ENCODE measurements at places on chromosomes 11 and 22.

DNA sequence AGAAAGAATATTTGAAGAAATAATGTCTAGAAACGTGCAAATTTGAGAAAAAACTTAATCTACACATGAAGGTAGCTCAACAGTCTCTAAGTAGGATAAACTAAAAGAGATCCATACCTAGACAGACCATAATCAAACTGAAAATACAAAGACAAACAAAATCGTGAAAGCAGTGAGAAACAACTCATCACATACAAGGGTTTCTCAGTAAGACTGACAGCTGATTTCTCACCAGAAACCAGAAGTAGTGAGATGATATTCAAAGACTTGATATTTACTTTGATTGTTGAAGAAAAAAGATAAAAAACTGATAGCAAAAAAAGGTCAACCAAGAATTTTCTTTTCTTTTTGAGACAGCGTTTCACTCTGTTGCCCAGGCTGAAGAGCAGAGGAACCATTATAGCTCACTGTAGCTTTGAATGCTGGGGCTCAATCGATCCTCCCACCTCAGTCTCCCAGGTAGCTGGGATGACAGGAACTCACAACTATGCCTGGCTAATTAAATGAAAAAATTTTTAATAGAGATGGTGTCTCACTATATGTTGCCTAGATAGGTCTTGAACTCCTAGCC lies 17.4 kb downstream of the NPAT start:
- no peak for DNase-seq

DNA sequence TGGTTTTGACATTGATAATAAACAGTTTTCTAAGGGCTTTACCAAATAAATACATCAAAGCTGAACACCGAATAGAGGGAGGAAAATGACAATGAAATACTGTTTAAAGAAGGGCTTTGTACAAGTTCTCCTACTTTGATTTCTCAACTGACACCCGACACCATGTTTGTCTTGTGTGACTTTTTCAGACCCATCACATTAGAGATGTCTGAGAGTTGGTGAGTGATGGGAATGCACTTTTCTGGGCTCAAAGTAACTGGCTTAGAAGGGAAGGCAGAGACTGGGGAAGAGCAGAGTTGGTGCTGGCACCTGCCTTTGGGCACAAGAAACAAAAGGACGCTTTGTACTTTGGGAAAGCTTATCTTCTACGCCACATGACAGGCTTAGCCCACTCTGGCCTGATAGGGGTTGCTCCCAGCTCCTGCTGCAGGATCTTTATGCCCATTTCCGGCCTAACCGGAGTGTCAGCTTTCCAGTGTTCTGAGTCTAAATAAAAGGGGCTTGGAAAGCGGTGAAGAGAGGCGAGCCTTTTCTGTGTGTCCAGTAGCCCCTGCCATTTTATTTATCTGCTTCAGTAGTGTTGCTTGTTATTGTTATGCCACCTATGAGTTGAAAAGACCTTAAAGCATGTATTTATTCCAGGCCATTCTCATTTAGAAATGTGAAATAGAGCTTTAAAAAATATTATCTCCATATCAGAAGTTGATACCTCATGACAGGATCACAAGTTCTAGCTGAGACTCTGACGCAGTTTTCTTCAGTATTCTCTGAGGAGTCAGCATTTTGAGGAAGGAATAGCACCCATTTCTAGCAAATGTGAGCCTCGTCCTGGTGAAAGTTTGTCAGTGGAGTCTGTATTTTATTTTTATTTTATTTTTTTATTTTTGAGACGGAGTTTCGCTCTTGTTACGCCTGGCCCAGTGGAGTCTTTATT lies 24.2 kb downstream of the KREMEN1 start:
- peak; percentile 37 for DNase-seq

- DNase-seq, result no peak
Measured at GRCh38 chr22:18088825-18089568, 11.2 kb downstream of the PEX26 start.

- DNase-seq, result no peak
Measured at GRCh38 chr11:79461666-79462645, 21.1 kb upstream of the TENM4 start.

DNA sequence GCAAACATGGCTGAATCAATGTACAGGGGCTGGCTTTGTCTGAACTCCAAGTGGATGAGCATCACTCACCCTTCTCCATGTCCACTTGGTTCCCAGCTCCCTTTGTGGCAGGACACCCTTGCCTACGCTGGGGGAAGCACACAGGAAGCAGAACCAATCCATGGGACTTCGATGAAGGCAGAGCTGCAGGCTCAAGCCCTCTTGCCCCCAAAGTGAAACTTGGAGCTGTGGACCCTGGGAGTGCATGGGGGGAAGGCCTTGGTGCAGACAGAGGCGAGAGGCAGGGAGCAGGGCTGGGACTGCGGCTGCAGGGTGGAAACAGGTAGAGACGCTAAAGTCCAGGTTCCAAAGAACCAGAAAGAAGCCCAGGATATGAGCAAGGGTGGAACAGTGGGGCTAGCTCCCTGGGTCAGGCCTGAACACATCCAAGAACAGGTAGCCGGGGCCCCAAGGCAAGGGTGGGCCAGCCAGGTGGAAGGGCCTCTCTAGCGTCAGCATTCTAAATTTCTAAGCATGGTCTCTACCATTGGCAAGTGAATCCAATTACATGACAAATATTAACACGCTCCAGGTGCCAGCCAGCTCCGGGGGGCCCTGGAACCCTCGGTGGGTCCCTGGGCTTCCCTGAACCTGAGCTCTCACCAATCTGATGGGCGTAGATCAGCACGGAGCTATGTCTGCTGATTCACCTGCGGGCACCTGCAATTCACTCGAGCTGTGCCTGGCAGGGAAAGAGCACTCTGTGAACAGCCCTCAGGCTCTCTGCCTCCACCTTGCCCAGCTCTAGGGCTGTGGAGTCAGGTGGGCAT lies 532.8 kb downstream of the BRD1 start:
- no peak for DNase-seq

- DNase-seq, result no peak
Measured at GRCh38 chr11:31817054-31817620, 6.0 kb upstream of the PAX6 start.

DNA sequence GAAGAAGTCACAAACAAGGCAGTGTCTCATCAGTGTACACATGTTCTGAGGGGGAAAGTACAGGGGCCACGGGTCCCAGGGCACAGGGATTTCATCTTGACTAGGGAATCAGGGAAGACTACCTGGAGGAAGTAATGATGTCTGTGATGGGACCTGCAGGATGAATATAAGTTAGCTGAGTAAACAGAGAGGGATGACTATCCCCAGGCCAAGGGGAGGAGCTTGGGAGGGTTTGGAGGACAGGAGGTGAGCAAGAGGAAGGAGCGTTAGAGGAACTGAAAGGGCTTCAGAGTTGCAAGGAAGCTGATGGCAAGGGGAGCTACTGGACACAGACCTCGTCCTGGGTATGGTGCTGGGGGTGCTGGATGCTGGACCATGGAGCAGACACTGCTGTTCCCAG lies 56.4 kb downstream of the TRAF6 start:
- DNase-seq, result no peak

GRCh38 chr11:117693344-117693743 lies 103.7 kb downstream of the DSCAML1 start:
- DNase-seq, result no peak

- peak; percentile 86 for DNase-seq
Measured at GRCh38 chr11:94185416-94186084, 56.9 kb downstream of the PANX1 start.

- DNase-seq, result no peak
Measured at GRCh38 chr22:50544746-50545253, 899 bp upstream of the KLHDC7B start.

GRCh38 chr11:75394085-75394840 lies 5.1 kb upstream of the RPS3 start:
- DNase-seq, result no peak

- no peak for DNase-seq
Measured at GRCh38 chr11:134409552-134410429, 2.3 kb downstream of the B3GAT1 start.

DNA sequence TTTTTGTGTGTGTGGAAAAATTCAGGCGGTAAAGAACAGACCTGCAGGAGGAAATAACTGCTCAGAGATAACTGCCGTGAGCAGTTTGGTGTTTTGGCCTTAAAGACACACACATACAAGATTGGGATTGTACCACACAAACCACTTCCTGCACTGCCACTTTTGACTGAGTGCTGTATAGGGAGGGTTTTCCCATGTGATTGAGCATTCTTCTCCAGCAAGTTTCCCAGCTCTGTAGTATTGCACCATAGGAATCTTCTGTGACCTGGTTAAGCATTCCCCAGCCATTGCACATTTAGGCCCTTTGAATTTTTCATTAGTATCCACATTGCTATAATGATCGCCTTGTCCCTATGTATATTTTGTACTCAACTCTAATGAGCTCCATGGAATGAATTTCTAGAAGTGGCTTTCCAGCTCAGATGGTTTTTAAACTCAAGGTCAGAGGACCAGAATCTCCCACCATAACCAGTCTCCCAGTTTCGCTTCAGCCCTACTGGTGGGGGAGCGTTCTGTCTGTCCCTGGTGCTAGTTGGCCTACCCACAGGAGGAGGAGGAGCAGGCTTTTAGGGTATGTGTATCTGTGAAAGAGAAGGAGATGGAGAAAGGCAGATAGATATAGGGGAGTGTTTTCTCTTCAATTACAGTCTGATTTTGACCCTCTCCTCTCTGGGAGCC lies 9.3 kb downstream of the CD82 start:
- DNase-seq, result peak; percentile 87

- no peak for DNase-seq
Measured at GRCh38 chr11:126888115-126888712, 112.4 kb downstream of the KIRREL3 start.

DNA sequence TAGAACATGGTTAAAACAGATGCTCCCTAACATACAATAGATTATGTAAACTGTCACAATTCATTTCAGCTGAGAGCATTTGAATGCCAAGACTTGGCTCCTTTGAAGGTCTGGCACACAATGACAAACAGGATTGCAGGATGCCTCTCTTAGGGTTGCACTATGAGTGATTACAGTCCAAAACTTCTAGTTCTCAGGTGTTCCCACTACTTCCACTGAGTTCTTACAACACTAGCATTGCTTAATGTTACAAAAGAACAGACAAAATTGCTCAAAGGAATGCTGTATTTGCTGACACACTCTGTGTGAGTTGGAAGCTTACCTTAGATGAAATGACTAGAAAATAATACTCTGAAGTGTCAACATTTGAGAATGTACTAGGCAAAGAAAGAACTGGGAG lies 2413.8 kb upstream of the RAG2 start:
- peak; percentile 11 for DNase-seq

GRCh38 chr22:50516068-50516467 lies 8.0 kb downstream of the NCAPH2 start:
- DNase-seq, result no peak

DNA sequence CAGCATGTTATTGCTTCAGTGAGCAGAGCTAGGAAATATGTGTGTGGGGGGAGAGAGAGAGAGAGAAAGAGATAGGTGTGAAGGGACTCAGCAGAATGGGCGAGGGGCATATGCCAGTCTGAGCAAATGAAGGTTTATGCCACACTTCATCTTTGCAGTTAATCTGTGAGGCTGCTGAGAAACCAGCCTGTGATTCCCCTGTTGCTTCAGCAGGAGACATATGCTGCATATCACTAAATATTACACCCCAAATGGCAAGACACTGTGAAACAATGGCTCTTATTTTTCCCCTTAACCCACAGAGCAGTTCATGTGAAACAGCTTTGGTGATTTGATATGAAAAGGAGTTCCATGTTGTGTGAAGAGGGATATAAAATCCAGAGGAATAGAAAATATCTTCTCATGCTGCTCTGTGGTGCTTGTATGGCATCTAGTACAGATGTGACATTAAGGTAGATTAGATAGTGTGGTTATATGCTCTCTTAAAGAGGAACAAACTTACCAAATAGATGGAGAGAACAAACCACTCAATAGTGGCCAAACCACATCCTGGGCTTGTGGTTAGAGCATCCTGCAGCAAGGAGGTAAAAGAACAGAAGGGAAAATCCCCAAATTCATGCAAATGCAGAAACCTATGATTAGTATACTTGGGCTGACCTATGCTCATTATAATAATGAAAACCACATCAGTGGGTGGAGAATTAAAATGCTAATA lies 864.2 kb downstream of the FAM181B start:
- no peak for DNase-seq

DNA sequence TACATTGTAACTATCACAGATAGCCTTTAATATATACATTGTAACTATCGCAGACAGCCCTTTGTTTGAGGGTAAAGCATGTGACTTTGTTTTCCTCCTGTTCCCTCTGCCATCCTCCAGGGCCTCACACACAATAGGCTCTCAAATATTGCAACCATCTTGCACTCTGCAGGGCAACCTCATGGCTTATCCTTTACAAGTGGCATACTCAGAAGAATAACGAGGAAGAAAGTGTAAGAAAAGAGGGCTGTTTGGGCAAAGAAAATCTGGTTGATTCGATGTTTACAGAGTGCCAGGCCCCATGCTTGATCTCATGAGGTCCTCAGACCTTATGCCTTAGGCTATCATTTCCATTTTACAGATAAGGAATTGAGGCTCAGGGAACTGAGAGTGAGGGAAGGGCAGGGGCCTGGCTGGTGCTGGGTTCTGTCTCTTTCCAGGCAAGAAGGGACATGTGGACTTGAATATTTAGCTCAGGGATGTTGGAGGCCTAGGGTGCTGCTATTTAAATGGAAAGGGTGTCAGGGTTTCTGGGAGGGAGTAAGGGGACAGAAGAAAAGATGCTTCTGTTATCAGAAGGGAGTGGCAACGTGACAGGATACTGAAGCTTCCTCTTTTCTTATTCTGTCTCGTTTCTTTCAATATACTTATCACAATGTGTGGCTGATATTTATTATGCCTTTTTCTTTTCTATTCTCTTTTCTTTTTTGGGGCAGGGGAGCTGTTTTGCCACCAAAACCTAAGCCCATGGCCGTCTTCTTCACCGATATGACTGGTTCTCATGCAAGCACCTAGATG lies 1.1 kb upstream of the SAMM50 start:
- DNase-seq, result no peak

GRCh38 chr11:107427569-107428180 lies 29.9 kb downstream of the CWF19L2 start:
- no peak for DNase-seq

DNA sequence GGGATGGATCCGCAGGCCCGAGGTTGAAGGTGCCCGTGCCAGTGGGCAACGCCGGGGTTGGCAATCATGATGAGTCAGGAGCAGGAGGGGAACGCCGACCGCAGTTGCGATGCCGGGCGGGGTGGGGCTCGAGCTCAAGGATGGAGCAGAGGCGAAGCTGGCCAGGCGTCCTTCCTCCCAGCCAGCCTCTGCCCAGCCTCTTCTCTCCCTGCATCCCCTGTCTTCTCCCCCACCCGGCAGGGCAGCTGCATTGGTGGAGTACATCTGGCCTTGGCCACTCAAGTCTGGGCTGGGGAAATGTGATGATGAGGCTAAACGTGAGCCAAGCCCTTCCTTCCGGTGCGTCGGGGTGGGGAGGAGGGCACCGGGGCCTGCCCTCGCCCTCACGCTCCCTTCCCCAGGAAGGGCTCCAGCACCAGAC lies 3.9 kb downstream of the IFITM10 start:
- no peak for DNase-seq

- DNase-seq, result no peak
Measured at GRCh38 chr22:29700206-29700899, 19.4 kb upstream of the CABP7 start.

DNA sequence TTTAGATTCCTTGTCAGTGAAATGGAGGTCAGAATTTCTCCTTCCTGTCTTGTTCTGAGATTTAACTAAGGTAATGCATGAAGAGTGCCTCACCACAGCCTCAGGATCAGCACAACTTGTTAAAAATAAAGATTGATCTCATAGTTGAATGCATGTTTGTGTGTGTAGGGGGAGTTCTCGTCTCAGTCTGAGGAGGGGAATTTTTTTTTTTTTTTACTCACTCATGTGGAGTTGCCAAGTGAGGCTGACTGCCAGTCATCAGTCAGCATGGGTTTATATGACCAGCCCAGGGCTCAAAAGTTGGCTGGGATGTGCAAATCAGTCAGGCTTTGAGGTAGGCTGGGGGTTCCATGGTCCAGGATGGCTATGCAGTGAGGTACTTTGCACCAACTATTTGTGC lies 113.2 kb downstream of the FANCF start:
- no peak for DNase-seq
